ENCODE measurements at places on chromosomes 12 and 14.

- DNase-seq, result peak; percentile 95
Measured at GRCh38 chr14:104681689-104682074, 7.7 kb upstream of the INF2 start.

DNA sequence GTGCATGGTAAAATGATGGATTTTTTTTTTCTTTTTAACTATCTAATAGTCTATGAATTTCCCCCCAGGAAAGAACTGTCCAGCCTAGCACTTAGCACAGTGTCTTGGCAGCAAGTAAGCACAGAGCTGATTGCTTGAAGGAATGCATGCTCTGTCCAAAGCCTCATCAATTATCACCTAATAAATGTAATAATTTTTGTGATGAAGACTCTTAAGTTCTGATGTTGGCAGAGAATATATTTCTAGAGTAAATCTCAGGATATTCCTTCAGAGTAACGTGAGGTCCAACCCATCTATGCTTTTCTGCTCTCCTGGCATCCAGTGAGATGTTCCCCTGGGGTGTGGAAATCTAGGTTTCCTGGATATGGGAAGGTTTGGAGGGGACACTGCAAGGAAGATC lies 152.4 kb downstream of the TMX1 start:
- no peak for DNase-seq

DNA sequence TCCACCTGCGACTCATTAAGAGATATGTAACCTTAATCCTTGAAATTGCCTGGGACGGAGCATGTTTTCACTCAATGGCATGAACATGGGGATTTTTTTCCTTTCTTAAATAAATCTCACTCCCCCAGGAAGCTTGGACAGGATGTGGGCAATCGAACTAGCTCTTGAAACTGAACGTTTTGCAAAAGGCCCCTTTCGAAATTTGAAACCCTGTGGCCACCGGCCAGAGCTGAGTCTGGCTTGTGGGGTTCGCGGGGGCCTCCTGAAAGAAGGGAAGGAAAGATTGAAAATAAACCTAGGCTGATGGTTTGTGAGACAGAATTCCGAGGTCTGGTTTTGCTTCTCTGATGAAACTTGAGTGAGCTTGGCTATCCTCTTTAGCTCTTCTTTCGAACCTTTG lies 101.4 kb upstream of the RTL1 start:
- DNase-seq, result peak; percentile 52

GRCh38 chr12:1811281-1811947 lies 9.0 kb upstream of the LRTM2 start:
- peak; percentile 73 for DNase-seq

DNA sequence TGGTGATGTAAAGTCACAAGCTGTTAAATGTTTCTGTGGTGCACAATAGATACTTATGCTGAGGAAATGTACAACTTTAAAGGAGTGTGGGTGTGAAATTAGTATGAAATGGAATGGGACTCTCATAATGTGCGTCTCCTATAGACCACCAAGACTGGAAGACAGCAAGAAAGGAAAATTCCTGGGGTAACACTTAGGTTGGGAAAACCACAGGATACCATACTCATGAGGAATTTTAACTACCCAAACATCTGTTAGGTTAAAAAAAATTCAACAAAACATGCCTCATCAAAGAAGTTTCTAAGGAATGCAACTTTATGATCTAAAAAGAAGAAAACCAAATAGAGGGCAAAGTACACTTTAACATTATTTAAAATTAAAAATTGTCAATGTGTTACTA lies 113.7 kb upstream of the MYF6 start:
- peak; percentile 48 for DNase-seq

- DNase-seq, result peak; percentile 58
Measured at GRCh38 chr14:71620401-71620800, 311.8 kb upstream of the RGS6 start.

DNA sequence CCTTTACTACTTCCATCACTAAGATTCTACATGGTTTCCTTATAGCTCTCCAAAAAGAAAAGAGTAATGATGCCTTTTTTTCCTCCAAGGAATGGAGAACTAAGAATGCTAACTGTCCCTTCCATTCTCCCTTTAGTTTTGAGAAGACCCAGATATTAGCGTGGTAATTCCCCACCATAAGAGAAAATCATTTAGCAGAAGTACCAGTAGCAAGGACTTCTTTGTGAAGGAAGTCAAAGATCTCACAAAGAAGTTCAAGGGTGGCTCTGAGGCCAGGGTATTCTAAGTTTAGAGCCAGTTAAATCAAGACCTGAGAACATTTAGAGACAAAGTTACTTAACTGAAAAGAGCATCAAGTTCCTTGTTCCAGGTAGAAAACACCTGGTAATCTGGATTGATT lies 7.3 kb downstream of the USP15 start:
- no peak for DNase-seq

DNA sequence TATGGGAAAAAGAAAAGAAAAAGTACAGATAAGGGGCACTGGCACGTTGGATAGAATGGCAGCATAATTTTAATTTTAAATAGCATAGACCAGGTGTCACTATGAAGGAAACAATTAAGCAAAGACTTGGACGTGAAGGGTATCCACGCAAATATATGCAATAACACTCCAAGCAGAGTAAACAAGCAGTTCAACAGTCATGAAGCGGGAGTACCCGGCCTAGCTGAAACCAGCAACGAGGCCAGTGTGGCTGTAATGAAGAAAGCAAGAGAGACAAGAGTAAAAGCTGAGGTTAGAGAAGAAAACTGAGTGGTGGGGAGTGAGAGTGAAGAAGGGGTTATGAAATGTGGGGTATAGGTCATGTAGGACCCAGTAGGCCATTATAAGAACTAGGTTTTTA lies 85.4 kb downstream of the BCL2L14 start:
- no peak for DNase-seq

DNA sequence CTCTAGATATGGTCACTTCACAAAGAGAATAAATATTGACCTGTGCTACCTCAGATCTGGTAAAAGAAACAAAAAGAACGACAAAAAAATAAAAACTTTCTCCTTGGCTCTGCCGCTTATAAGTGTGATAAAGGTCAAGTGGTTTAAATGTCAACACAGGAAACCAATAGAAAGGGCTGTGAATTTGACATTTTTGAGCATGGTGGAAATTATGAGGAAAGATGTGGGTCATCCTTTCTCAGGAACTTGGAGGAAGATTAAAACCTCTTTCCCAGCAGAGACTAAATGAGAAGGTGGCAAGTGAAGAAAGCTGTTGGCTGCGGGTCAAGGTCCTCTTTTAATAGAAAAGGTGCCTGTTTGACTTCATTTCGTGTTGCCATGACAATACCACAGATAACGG lies 28.2 kb downstream of the TESPA1 start:
- DNase-seq, result no peak

GRCh38 chr12:75774261-75775052 lies 257.1 kb downstream of the PHLDA1 start:
- DNase-seq, result no peak

- DNase-seq, result no peak
Measured at GRCh38 chr12:128829861-128830504, 6.2 kb upstream of the SLC15A4 start.

DNA sequence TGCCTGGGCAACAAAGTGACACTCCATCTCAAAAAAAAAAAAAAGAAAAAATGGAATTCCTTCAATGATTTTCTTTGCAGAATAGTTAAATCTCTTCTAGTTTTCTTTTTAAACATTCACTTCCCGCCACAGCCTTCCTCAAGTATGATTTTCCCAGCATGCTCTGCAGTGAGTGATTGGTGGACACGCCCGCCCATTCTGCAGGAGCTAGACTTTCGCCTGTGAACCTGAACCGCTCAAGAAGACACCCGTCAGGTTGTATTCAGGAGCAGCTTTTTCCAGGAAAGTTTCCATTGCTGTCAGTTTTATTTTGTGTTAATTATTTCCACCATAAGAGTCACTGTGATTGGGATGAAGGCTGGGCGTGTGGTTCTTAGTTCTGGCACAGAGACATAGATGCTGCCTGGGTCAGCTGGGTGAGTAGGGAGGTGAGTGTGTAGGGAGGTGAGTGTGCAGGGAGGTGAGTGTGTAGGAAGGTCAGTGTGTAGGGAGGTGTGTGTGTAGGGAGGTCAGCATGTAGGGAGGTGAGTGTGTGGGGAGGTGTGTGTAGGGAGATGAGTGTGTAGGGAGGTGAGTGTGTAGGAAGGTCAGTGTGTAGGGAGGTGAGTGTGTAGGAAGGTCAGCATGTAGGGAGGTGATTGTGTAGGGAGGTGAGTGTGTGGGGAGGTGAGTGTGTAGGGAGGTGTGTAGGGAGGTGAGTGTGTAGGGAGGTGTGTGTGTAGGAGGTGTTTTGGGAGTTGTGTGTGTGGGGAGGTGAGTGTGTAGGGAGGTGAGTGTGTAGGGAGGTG lies 76.2 kb downstream of the KIF26A start:
- DNase-seq, result no peak

GRCh38 chr12:77847060-77847541 lies 16.4 kb downstream of the NAV3 start:
- peak; percentile 57 for DNase-seq

GRCh38 chr12:24996820-24997219 lies 47.9 kb upstream of the BCAT1 start:
- DNase-seq, result no peak

DNA sequence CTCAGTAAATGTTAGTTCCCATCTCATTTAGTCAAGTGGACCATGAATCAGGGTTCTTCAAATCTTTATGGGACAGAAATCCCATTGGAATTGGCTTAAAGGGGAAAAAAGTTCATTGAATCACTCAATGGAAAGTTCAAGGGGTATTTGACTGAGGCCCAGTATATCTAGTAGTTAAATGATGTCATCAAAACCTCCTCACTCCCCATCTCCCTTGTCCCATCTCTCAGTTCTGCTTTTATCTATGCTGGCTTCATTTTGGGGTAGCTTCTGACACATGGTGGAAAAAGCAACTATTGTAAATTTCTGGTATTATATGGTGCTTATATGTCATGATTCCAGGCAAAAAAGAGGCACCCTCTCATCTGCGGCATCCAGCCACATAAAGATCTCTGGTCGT lies 51.9 kb downstream of the DAAM1 start:
- DNase-seq, result no peak

GRCh38 chr12:67193704-67194103 lies 75.5 kb upstream of the CAND1 start:
- peak; percentile 28 for DNase-seq

GRCh38 chr12:51307655-51308593 lies 16.1 kb downstream of the BIN2 start:
- DNase-seq, result peak; percentile 85

- peak; percentile 87 for DNase-seq
Measured at GRCh38 chr14:95519699-95520098, 3.2 kb upstream of the SYNE3 start.

DNA sequence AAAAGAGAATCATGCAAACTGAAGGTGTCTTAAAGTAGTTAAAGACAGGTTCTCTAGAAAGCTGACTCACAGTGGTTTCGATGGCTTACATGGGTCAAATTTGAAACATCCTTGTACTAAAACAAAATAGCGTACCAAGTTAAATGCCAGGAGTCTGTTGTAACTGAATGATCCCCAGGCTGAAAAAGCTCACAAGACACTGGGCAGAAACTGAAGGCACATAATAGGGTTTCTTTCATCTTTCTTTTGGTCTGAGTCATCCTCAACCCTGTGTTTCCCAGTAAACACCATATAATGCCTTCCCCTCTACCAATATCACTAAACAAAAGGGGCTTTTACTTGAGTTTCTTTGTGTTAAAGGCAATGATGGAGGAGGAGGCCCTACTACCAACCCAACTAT lies 12.8 kb downstream of the ZFYVE1 start:
- no peak for DNase-seq

DNA sequence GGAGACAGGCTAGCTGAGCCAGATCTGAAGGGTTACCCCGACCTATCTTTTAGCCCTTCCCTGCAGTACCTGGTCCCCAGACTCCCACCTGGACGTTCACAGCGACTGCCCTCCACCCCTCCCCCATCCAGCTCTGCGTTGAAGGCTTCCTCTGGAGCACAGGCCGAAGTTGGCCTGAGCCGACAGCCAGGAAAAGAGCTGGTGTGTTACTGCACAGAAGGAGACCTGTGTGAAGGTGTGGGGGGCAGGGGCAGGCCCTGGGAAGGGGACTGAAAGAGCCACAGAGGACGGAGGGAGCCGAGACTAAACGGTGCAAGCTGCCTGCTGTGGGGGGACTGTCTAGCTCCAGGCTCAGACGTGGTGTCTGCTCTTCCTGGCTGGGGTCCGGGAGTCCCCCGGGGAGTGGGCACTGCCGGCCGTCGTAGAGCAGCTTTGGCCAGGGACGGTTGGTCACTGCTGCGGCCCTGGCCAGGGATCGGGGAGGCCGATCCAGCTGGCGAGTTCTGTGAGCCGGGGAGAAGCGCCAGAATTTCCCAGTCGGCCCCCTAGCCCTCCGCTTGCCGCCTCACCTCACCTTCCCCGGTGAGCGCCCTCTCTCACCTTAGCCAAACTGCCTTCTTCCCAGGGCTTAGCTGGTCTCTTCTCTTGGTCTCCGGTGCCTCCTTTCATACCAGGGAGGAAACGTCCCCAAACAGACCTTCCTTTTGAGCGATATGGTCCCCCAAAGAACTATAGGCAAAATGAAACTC lies 899 bp upstream of the COL2A1 start:
- no peak for DNase-seq

- DNase-seq, result no peak
Measured at GRCh38 chr14:39264558-39264957, 30.8 kb downstream of the MIA2 start.

DNA sequence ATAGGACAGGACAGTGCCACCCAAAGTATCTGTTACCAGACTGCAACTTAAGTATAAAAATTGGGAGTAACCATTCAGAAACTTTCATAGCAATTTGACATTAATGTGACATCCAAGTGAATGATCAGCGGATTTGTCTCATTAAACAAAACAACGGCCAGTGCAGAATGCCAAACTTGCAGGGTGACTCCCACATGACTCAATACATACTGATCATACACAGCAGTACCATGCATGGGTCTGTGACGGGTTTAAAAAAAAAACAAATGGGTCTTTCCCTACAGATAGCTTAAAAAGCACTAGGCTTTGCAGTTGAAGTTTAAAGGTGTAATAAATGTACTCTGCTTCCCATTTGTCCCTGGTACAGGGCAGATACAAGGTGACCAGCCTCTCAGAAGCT lies 116.6 kb downstream of the SLC35F4 start:
- peak; percentile 56 for DNase-seq

DNA sequence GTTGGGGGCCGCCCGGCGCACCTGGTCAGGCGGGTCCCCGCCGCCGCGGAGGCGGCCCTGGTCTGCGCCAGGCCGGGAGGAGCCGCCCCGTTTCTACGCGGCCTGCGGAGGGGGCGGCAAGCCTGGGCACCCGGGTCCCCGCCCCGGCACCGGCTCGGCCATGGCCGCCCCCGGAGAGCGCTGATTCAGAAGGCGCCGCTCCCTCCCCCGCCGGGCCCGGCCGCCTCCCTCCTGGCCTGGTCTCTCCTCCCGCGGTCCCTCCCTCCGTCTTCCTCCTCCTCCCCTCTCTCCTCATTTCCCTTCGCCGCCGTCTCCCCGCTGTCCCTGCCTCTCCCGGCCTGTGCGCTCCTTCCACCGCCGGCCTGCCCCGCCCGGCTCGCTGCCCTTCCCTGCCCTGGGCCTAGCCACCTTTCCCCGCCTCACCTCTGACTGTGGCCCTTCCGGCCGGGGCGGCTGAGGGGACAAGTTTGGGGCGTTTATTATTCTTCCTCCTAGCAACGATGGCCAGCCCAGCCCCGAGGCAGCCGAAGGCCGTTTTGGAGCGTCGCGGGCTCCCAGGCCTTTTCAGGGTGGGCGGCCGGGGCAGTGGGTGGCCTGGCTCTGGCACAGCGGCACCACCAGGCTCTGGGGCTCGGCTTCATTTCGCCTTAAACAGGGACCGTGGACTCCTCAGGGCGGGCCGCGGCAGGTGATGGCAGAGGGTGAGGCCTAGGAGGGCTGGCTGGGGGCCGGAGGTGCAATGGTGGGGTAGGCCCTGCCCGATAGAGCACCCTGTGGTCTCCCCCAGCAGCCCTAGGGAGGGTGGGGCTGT lies 768 bp downstream of the CEP170B start:
- peak; percentile 90 for DNase-seq

Data from Daoy (cell line).